ENCODE measurements at places on chromosomes 3 and 15. TPM values are rescaled to one million over a fixed set of nuclear protein-coding genes. Genes with fewer than 3 reads are reported as not detected.

Gene GOLGA6L2
- not detected for total RNA-seq

Gene GPR62
- not detected for total RNA-seq

Gene MYH15
- total RNA-seq: 0.16 TPM

Gene ROPN1
- total RNA-seq: not detected

Measured in A549 treated with dexamethasone at 1 μM for 4 hours (cell line).